Fibroblast of villous mesenchyme (primary cell): ENCODE measurements at places on chromosomes 7 and 10.

DNA sequence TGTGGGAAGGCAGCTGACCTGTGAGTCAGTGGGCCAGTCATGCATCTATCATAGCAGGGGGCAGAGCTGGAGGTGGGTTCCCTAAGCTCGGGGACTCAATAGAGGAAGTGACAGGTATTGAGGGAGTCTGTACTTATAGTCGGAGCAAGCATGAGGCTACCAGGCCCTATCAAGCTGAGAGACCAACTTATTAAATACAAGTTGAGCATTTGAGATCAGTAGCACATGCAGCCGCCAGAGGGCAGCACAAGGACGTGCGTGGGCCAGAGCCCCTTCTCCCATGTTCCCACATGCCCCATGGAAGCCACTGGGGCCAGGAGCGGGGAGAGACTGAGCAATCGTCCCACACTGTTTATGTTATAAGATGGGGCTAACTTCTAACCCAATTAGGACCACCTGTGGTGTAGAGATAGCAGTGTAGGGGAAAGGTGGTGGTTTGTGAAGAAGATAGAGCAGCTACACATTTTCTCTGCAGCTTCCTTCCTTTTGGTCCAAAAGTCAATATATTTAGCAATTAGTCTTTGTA, 13.0 kb upstream of the STK31 start:
- peak; percentile 72 for DNase-seq

DNA sequence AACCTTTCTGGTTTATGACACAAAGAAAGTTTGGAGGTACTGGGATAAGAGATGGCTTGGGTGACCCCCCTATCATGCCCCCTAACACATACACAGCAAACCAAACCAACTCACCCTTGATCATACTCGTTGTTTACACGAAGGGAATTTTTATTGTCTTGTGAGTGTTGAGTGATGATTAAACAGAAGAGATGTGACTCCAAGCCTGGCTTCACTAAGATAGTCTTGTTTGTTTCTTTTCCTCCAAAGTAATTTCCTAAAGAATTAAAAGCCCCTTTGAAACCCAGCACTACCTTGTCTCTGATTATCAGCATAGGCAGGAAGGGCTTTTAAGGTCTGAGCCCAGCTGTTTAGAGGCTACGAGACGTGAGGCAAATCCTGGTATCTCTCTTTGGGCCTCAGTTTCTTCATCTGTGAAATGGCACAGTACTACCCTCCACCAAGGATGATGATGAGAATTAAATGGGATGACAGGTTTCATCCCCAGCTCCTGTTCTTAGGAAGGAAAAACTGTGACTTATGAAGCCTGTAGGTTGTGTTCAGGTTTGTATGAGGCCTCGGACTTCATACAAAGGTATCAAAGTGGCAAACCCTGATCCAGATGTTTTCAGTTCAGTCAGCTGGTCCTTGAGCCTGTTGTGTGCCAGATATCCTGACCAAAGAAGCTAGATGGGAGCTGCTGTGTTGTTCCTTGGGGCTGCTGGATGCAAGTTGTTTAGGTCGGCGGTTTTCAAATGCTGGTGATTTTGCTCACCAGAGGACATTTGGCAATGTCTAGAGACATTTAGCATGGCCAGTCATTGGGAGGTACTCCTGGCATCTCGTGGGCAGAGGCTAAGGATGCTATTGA, 51.8 kb downstream of the TCF7L2 start:
- DNase-seq, result peak; percentile 16

DNA sequence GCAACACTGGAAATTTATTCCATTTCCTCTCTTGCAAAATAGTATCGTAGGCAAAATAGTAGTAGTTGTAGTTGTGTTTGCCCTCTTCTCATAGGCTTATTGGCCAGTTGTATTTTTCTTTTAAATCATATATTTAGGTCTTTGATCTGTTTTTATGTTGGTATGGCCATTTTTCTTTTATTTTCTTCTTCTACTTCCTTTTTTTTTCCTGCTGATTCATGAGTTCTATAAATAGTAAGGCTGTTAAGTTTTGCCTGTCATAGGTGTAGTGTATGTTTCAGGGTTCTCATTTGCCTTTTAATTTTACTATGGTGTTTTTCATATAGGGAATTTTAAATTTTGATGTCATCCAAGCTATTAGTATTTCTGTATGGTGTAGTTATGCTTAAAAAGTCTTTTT, 25.4 kb upstream of the MRC1 start:
- no peak for DNase-seq

DNA sequence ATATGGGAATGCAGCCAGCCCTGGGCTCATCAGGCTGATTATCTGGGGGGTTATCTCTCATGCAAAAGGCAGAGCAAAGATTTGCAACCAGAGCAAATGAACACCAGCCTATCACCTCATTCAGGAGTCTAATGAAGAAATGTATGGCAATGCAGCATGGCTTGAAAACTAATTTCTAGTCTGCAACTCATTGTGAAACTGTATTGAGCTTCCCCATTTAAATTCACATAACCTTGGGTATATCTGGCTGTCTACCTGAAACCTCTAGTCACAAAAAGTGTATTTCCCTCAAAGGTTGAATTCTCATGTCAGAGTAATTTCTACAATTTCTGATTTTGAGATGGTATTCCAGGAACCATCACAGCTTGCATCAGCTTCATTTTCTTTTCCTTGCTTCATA, 240.0 kb downstream of the SDHAF3 start:
- DNase-seq, result no peak

DNA sequence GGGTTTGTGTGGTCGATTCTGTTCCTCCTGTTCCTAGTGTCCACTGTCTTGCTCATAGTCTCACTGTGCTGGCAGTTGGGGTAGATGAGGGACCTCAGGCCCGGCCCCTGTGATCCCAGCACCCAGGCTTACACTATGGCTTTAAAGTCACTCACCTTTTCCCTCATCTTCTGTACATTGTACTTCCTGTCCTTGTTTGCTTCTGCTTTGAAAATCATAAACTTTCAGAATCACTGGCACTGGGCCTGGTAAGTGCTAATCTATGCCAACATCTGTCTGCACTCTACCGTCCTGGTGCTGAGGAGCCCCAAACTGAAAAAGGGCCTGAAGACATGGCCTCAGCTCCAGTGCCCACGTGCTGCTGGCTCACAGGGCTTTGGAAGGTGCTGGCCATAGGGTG, 5.7 kb upstream of the TAS2R60 start:
- DNase-seq, result no peak

GRCh38 chr7:159070431-159071148, 74.1 kb downstream of the VIPR2 start:
- DNase-seq, result no peak

DNA sequence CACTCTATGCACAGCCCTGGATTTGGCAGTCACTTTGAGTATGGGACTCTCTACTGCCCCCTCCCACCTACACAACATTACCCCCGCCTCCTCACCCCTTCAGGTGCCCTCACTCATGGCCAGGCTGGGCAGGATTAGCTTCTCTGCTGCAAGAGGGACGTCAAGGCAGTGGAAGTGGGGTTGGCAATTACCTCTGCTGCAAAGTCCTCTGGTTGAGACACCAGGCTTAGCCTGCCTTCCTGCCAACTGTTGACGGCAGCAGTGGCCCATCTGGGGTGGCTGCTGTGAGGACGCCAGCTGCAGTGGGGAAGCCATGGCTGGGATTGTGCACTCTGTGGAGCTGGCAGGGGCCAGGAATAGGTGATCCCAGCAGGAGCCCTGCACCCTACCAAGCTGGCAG, 26.7 kb downstream of the SVIL start:
- DNase-seq, result no peak

- no peak for DNase-seq
Measured at GRCh38 chr10:86288695-86289576, 77.7 kb downstream of the GRID1 start.

GRCh38 chr10:60414111-60414510, 24.4 kb upstream of the ANK3 start:
- DNase-seq, result no peak

DNA sequence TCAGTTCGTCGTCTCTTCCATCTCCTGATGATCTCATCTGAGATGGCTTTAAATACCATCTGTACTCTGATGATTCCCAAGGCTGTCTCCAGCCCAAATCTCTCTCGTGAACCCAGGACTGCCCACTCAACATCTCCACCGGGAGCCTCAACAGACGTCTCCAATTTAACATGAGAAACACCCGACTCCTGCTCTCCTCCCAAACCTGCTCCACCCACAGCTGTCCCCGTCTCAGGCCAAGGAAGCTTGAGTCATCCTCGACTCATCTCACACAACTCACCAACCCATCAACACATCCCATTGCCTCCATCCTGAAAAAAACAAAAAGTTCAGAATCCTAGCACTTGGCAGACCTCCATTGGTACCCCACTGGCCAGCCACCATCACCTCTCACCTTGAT, 29.7 kb upstream of the CALN1 start:
- no peak for DNase-seq

GRCh38 chr7:106793015-106793975, 71.8 kb upstream of the PIK3CG start:
- peak; percentile 37 for DNase-seq

GRCh38 chr7:31134246-31135188, 82.4 kb downstream of the ADCYAP1R1 start:
- DNase-seq, result peak; percentile 61

GRCh38 chr7:115478426-115478825, 552.1 kb downstream of the TFEC start:
- no peak for DNase-seq

DNA sequence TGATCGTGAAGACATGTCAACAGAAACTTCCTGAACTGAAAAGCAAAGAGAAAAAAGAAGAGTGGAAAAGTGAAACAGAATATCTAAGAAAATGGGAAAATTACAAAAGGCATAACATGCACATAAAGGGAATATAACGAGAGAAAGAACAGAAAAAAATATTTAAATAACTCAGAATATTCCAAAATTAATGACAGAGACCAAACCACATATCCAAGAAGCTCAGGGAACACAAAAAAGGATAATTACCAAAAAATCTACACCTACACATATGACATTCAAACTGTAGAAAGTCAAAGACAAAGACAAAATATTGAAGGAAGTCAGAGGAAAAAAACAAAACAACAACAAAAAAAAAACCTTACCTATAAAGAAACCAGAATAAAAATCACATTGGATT, 105.5 kb downstream of the OR13A1 start:
- DNase-seq, result no peak

DNA sequence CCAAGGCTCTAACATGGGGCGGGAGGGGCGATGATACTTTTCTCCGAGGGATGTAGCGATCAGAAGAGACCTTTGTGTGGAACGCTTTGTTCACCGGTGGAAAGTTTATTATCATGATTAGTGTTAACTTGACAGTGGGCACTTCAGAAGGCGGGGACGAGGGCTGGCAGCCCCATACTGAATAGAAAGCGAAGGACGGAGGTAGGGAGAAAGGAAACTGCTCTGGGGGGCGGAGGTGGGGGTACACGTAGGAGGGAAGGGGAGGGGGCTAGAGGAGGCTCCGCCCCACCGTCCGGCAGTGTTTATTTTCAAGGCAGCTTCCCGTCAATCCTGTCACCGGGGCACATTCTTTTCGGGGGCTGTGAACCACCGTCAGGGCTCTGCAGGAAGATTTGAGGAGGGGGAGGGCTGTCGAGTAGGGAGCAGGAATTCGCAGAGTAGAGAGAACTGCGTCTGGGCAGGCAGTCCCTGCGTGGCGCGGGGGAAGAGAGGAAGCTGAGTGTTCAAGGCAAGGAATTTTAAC, 9.4 kb upstream of the NKX2-3 start:
- DNase-seq, result no peak

GRCh38 chr7:2564970-2565540, 6.3 kb downstream of the IQCE start:
- DNase-seq, result no peak

GRCh38 chr7:80630608-80631405, 7.6 kb upstream of the CD36 start:
- DNase-seq, result peak; percentile 89

DNA sequence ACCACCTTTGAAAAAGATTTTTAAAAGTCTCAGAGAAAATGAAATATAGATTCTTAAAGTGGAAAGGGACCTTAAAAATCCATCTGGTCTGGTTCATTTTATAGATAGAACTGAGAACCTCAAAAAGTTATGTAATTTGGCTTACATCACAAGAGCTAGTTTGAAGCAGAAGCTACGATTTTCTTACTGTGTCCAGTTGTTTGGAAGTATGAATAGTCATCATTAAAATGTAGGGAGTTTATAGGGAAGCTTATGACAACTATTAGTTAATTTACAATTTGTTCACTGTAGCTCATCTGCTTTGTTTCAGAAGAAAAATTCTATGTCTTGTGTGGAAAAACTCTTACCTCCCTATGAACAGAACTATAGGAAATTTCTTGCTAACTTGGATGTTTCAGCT, 26.9 kb downstream of the ZEB1 start:
- peak; percentile 52 for DNase-seq

DNA sequence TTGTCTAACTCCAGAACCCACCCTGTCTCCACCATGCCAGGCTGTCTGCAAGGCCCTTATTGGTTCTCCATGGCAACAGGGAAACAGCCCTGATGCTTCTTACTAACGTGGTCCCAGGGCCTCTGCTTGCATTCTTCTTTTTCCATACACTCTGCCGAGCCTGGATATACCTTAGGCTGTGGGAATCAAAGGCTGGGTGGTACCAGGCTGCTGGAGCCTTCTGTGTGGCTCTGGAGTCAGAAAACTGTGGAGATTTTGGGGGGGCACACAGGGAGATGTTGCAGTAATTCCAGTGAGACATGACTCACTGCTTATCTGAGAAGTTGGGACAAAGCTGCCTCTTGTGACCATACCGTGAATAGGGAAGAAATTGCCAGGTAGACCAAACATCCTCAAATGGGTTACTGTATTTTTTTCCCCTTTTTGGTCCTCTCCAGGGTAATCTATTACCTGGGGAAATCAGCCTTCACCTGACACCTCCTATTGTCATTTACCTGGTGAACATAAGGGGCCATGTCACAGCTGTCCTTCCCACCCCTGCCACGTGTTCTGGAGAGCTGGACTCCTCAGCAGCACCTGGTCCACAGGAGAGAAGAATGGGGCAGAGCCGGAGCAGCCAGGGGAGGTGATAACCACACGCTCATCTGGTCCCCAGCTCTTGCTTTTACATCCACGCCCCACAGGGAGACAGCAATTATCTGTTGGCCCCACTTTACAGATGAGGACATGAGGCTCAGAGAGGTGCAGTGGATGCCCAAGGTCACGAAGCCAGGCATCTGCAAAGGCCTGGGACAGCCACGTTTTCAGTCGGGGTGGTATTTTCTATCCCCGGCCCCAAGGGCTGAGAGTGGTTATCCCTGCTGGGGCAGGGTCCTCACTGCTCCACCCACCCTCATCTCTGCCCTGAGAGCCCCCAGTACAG, 4.6 kb downstream of the CHST3 start:
- peak; percentile 48 for DNase-seq

GRCh38 chr7:155166673-155167370, 96.7 kb downstream of the HTR5A start:
- DNase-seq, result peak; percentile 98

DNA sequence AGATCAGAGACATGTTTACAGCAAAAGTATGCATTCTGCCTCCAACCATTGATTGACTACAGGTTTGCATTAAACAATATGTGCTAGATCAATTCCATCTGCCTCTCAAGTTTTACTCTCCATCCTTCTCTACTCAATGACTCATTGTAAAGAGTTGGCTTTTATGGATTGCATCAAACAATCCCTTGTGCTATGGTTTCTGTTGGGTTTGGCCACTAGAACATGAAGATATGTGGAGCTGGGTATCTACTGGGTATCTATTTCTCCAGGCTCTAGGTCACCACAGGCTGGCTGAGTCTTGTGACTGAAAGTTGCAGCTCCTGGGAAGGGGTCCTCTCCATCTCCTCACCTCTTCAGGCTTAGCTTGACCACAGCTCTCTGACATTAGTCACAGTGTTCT, 204.7 kb downstream of the DGKI start:
- no peak for DNase-seq
